ENCODE measurements at places on chromosomes 7 and 10. TPM values are rescaled to one million over a fixed set of nuclear protein-coding genes. Genes with fewer than 3 reads are reported as not detected.
A peak's percentile ranks its signal among the peaks of the same experiment; 100 is the strongest.

DNA sequence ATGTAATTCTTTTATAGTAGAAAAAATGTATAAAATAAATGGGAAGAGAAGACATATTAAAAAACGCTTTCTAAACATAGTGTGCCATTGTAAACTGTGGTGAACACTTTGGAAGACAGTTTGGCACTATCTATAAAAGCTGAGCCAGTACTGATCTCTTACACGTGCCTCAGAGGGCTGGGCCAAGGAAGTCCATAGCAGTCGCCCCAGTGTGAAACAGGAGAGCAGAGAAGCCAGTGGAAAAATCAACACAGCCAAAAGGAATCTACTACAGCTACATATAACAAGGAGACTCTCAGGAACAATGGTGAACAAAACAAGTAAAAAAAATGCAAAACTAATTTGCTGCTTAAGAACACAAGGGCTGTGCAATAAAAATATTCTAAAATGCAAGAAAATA is 20.6 kb downstream of the SEPHS1 start:
- H3K27ac ChIP-seq, result no peak overlapping the region
- no peak overlapping the region for H3K4me3 ChIP-seq

DNA sequence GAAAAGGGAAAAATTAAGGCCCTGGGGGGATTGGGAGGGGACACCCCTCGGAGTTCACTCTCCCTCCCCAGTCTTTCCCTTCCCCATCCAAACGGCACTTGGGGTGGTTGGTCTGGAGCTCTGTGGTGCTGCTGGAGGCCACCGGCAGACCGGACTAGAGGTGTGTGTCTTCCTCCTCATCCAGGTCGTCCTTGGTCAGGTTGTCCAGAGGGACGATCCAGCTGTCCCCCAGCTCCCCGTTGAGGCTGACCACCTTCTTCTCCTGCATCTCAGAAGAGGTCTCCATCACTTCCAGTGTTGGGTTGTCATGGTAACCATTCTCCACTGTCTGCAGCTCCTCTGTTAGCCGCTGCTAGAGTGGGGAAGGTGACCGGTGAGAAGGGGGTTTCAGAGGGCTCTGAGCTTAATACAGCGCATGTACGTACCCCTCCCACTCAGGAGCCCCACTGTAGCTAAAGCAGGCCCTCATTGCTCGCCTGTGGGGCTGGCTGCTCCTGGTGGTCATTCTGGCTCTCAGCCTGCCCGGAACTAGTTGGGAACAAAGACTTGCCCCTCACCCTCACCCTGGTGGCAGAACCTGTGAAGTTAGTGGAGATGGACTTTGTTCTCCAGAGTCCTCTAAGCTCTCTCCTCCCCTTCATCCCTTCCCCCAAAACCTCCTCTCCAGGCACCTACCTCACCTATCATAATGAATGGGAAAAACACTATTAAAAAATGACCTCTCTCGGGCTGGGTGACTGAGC is 52.1 kb downstream of the PODXL start:
- no peak overlapping the region for H3K27ac ChIP-seq
- no peak for DNase-seq
- H3K4me1 ChIP-seq, result peaks cover 13% of the 10 kb centered on the region

- no peak for DNase-seq
- H3K36me3 ChIP-seq, result no peaks in the 10 kb centered on the region
- no peak overlapping the region for H3K4me3 ChIP-seq
- no peak overlapping the region for H3K27ac ChIP-seq
- H3K27me3 ChIP-seq, result no peaks in the 10 kb centered on the region
These were observed 163.2 kb downstream of the SEM1 start for GRCh38 chr7:96546426-96546825.

DNA sequence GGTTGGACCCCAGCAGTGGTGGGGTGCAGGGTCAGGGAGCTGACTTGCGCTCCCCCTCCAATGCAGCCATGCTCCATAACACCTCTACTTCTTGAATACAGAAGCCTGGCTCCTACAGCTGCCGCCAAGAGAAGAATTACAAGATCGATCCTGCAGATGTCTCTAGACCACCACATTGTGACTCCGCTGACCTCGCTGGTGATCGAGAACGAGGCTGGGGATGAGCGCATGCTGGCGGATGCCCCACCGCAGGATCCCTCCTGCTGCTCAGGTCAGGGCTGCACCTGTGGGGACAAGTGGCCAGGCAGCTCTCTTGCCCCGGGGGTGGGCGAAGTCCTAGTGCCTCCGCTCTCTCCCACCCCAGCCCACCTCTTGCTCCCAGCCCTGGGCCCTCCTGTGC is 31.7 kb downstream of the ITIH2 start:
- no peaks in the 10 kb centered on the region for H3K36me3 ChIP-seq
- no peaks in the 10 kb centered on the region for H3K27me3 ChIP-seq
- no peak overlapping the region for H3K4me3 ChIP-seq
- no peak for DNase-seq
- no peaks in the 10 kb centered on the region for H3K4me1 ChIP-seq

- no peak overlapping the region for H3K27ac ChIP-seq
- H3K4me1 ChIP-seq, result no peaks in the 10 kb centered on the region
- no peak overlapping the region for H3K4me3 ChIP-seq
- no peaks in the 10 kb centered on the region for H3K36me3 ChIP-seq
- peak; percentile 29 for DNase-seq
These were observed 27.8 kb upstream of the NUB1 start for GRCh38 chr7:151313857-151314256.

Gene OR6B1
- polyA plus RNA-seq, result not detected

Gene LMOD2
- polyA plus RNA-seq, result not detected

Gene STYXL1
- polyA plus RNA-seq, result 32.0 TPM

All from ovary (tissue), 10 donors.